ENCODE measurements at places on chromosomes 1 and 21. TPM values are rescaled to one million over a fixed set of nuclear protein-coding genes. Genes with fewer than 3 reads are reported as not detected.

DNA sequence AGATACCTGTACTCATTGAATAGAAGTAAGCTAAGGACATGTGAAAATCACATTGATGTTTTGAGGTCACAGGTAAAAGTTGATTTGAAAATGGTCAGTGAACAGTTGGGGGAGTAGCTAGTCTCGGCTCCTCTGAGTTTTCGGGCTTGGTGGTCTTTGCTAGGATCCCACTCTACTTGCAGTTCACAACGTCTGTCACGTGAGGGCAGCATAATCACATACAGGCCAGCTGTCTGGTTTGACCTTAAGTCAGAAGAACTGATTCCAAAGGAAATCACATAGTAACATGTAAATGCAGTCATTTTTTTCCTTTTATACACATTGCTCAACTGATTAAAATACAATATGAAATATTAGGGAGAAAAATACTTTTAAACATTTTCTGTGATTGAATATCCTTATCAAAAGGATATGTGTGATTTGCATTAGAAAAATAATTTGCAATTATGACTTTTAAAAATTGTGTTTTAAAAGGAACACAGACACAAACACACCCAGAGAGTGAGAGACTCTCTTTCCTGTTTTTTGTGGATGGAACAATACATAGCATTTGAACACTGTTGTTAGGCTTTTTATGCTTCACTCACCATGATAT, 21.8 kb upstream of the PDC start:
- no peaks in the 10 kb centered on the region for H3K36me3 ChIP-seq
- no peaks in the 10 kb centered on the region for H3K27me3 ChIP-seq
- H3K4me3 ChIP-seq, result no peak overlapping the region
- peaks cover 16% of the 10 kb centered on the region for H3K4me1 ChIP-seq

GRCh38 chr1:170041423-170042192, 32.9 kb downstream of the KIFAP3 start:
- peaks cover 19% of the 10 kb centered on the region for H3K36me3 ChIP-seq
- no peaks in the 10 kb centered on the region for H3K27me3 ChIP-seq
- H3K27ac ChIP-seq, result no peak overlapping the region
- H3K4me3 ChIP-seq, result no peak overlapping the region

GRCh38 chr1:39659110-39659509, 12.8 kb downstream of the NT5C1A start:
- no peak overlapping the region for H3K27ac ChIP-seq
- peaks cover 18% of the 10 kb centered on the region for H3K27me3 ChIP-seq
- H3K4me1 ChIP-seq, result no peaks in the 10 kb centered on the region

DNA sequence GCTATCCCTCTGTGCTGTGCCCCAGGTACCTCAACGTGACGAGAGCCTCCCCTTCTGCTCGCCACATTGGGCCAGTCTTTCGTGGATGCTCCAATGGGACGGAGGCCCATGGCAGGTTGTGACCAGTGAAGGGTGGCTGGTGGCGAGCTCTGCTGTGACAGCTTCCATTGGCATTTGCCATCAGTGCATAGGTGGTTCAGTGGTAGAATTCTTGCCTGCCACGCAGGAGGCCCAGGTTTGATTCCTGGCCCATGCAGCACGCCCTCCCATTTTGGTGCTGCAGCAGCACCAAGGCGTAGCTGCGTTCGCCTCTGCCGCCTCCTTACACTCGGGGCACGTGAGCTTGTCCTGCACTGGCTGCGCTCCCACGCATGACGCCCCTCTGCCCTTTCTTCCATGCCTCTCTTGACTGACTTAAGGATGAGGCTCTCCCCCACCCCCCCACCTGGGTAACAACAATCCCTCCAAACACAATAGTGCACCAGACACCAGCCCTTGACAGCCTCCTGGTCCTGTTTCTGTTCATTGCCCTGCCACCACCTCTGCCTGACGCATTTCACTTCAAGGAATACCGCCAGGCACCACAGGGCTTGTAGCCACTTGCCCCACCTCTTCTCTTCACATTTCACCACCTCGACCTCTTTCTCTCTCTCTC, 24.7 kb upstream of the FCGR2A start:
- peaks cover 10% of the 10 kb centered on the region for H3K27me3 ChIP-seq
- H3K36me3 ChIP-seq, result no peaks in the 10 kb centered on the region
- H3K4me1 ChIP-seq, result no peaks in the 10 kb centered on the region
- H3K27ac ChIP-seq, result no peak overlapping the region
- no peak overlapping the region for H3K4me3 ChIP-seq

DNA sequence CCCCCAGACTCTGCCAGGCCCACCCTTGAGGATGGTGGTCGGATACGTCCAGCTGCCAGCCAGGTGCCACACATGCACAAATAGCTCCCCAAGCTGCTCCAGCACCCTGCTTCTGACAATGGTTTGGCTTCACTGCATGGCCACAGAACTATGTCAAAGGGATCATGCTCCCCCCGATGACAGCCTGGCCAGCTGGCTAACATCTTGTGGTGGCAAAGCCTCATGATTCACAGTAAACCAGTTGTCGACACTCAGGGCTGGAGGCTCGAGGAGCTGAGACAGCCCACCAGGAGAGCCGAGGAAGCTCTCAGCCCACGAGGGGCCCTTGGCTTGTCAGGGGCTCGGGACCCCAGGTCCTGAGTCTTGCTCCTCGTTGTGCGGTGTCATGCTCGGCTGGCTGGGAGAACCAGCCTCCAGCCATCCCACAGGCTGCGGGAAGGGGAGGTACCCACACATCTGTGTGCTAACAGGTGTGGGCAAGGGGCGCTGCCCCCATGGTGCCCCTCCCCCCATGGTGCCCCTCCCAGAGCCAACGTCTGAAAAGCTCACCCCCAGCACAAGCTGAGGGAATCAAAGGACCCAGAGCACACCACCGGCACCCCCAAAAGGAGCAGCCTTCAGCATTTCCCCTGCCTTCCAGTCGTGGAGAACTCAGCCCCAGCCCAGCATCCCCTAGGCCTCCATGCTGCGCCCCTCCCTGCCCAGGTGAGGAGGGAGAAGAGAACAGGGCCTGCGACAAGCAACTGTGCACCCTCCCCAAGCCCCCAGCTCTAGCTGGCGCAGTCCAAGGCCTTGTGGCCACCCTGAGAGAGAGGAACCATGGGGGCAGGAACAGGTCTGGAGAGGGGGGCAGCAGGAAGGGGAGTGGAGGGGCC, 41.2 kb downstream of the KIF21B start:
- H3K27me3 ChIP-seq, result no peaks in the 10 kb centered on the region
- no peaks in the 10 kb centered on the region for H3K36me3 ChIP-seq
- peak; percentile 30 for DNase-seq
- H3K4me1 ChIP-seq, result no peaks in the 10 kb centered on the region
- H3K4me3 ChIP-seq, result no peak overlapping the region

DNA sequence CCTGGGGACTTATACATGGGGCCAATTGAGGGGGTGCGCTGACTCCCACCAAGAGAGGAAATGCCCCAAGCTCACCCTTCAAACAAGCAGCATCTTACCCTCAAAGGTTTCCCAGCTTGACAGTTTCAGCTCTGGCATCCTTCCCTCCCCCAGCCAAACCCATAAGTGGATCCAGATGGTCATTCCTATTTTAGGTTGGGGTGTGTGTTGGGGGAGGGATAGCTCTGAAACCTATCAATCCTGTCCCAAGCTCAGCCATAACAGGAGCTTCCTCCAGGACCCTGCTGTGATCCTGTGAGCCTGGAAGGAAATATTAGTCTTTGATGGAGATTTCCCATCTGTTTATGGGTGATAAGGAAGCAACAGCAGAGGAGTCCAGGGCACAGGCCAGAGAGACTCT, 3.4 kb upstream of the TMEM222 start:
- no peaks in the 10 kb centered on the region for H3K27me3 ChIP-seq
- peak; percentile 46 for DNase-seq
- no peak overlapping the region for H3K27ac ChIP-seq

- peaks cover 11% of the 10 kb centered on the region for H3K4me1 ChIP-seq
- H3K4me3 ChIP-seq, result no peak overlapping the region
- no peaks in the 10 kb centered on the region for H3K36me3 ChIP-seq
- no peak for DNase-seq
- H3K27me3 ChIP-seq, result no peaks in the 10 kb centered on the region
Measured at GRCh38 chr1:112794654-112795239, 79.6 kb upstream of the PPM1J start.

The CPTP gene
- total RNA-seq, result 39.0 TPM

The RUNX1 gene
- 35.3 TPM for total RNA-seq

The SYT2 gene
- not detected for total RNA-seq

The RASSF5 gene
- total RNA-seq, result 0.89 TPM

- DNase-seq, result no peak
- no peak overlapping the region for H3K4me3 ChIP-seq
- H3K27ac ChIP-seq, result no peak overlapping the region
- H3K4me1 ChIP-seq, result no peaks in the 10 kb centered on the region
- H3K27me3 ChIP-seq, result no peaks in the 10 kb centered on the region
Measured at GRCh38 chr1:50237056-50237455, 128.3 kb downstream of the ELAVL4 start.

The HLX gene
- total RNA-seq, result 14.0 TPM

DNA sequence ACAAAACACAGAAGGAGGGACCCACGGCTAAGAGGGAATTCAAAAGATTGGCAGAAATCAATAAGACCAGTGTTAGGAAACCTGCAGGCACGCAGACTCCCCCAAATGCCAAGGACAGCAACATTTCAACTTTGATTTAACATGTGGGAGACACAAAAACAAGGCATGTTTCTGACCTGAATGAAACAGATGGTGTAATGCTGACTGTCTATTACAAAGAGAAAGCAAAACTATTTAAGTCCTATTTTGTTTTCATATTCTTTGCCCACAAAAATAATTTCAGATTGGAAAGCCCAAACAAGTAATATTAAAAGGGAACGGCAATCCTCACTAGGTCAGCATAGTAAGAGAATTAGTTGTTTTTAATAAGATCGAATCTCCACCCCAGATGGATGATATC, 107.9 kb downstream of the S1PR1 start:
- H3K27me3 ChIP-seq, result peaks cover 38% of the 10 kb centered on the region
- H3K36me3 ChIP-seq, result no peaks in the 10 kb centered on the region
- no peak overlapping the region for H3K4me3 ChIP-seq
- H3K4me1 ChIP-seq, result no peaks in the 10 kb centered on the region
- DNase-seq, result no peak

DNA sequence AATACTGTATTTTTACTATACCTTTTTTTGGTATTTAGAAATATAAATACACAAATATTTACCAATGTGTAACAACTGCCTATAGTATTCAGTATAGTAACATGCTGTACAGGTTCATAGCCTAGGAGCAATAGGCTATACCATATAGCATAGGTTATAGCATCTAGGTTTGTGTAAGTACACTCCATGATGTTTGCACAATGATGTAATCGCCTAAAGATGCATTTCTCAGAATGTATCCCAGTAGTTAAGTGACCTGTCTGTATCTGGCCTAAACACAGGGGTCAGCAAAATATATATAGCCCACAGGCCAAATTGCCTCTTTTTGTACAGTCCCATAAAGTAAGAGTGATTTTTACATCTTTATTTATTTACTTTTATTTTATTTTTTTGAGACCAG, 24.2 kb downstream of the ZBTB8OS start:
- H3K36me3 ChIP-seq, result peaks cover 5% of the 10 kb centered on the region
- no peak for DNase-seq
- no peak overlapping the region for H3K4me3 ChIP-seq
- H3K4me1 ChIP-seq, result no peaks in the 10 kb centered on the region

The DMRTA2 gene
- not detected for total RNA-seq

GRCh38 chr1:242405947-242406346, 118.5 kb downstream of the PLD5 start:
- H3K27me3 ChIP-seq, result no peaks in the 10 kb centered on the region
- H3K4me3 ChIP-seq, result no peak overlapping the region

DNA sequence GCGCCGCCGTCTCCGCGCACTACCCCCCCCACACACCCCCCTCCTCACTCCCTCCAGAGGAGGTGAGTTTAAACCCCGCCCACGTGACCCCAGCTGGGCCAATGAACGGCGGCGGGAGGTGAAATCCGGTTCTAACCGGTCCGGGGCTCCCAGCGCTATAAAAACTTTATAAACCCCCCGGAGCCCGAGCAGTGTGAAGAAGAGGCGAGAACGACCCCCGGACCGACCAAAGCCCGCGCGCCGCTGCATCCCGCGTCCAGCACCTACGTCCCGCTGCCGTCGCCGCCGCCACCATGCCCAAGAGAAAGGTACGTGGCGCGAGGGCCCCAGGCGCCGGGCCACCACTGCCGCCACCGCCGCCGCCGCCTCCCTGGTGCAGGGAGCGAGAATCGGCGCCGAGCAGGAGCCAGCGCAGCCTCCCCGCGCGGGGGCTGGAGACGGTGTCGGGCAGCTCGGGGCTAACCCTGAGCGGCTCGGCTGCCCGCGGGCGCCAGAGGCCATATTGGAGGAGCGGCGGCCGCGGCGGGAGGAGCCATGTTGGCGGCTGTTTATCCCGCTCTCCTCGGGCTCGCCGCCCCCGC, at the start of gene HMGN2:
TSS of gene HMGN2 (plus strand) at position 121 of the 581 bp plus-strand sequence. CDS start at position 294, 173 bp downstream.
- H3K4me3 ChIP-seq, result peak within 1 kb of the TSS; percentile 100
- H3K27me3 ChIP-seq, result no peaks in the 10 kb centered on the region
- peak within 1 kb of the TSS; percentile 99 for H3K27ac ChIP-seq
- peaks cover 32% of the 10 kb centered on the region for H3K36me3 ChIP-seq
- peak; percentile 95 for DNase-seq

The PAQR6 gene
- 0.63 TPM for total RNA-seq

- peaks cover 11% of the 10 kb centered on the region for H3K36me3 ChIP-seq
- H3K4me1 ChIP-seq, result peaks cover 31% of the 10 kb centered on the region
- H3K27ac ChIP-seq, result no peak overlapping the region
- H3K4me3 ChIP-seq, result no peak overlapping the region
- no peaks in the 10 kb centered on the region for H3K27me3 ChIP-seq
- DNase-seq, result no peak
Measured at GRCh38 chr1:162639718-162640117, 7.5 kb downstream of the DDR2 start.

- no peak overlapping the region for H3K27ac ChIP-seq
- H3K36me3 ChIP-seq, result no peaks in the 10 kb centered on the region
- no peaks in the 10 kb centered on the region for H3K27me3 ChIP-seq
- H3K4me1 ChIP-seq, result no peaks in the 10 kb centered on the region
- no peak for DNase-seq
- H3K4me3 ChIP-seq, result no peak overlapping the region
Measured at GRCh38 chr1:55860798-55861519, 645.8 kb upstream of the USP24 start.

- no peak overlapping the region for H3K4me3 ChIP-seq
- H3K36me3 ChIP-seq, result no peaks in the 10 kb centered on the region
- peak; percentile 60 for DNase-seq
- H3K4me1 ChIP-seq, result peaks cover 13% of the 10 kb centered on the region
Measured at GRCh38 chr21:45963232-45963570, 18.4 kb upstream of the COL6A1 start.

- H3K4me3 ChIP-seq, result no peak overlapping the region
- H3K36me3 ChIP-seq, result no peaks in the 10 kb centered on the region
- peaks cover 74% of the 10 kb centered on the region for H3K4me1 ChIP-seq
- H3K27ac ChIP-seq, result no peak overlapping the region
- peak; percentile 18 for DNase-seq
Measured at GRCh38 chr1:98002288-98002687, 81.5 kb upstream of the DPYD start.

GRCh38 chr1:21781815-21782348, 1.1 kb downstream of the USP48 start:
- H3K36me3 ChIP-seq, result no peaks in the 10 kb centered on the region
- no peaks in the 10 kb centered on the region for H3K27me3 ChIP-seq
- peaks cover 11% of the 10 kb centered on the region for H3K4me1 ChIP-seq

The PCAT6 gene
- not detected for total RNA-seq

- peaks cover 5% of the 10 kb centered on the region for H3K4me1 ChIP-seq
- no peaks in the 10 kb centered on the region for H3K36me3 ChIP-seq
- no peak overlapping the region for H3K4me3 ChIP-seq
- no peak overlapping the region for H3K27ac ChIP-seq
Measured at GRCh38 chr1:187092104-187092503, 263.4 kb downstream of the PLA2G4A start.
